ENCODE measurements at places on chromosomes 2 and 18. TPM values are rescaled to one million over a fixed set of nuclear protein-coding genes. Genes with fewer than 3 reads are reported as not detected.

The CD302 gene
- 2.4 TPM for total RNA-seq

The SP140 gene
- total RNA-seq: 100 TPM

The CXCR1 gene
- not detected for total RNA-seq

The AMER3 gene
- total RNA-seq: not detected

The TM4SF20 gene
- total RNA-seq: not detected

The LCT gene
- total RNA-seq: not detected

The GPR55 gene
- 24.4 TPM for total RNA-seq

The TBR1 gene
- 0.32 TPM for total RNA-seq

The FBXO15 gene
- total RNA-seq: not detected

The TEX261 gene
- total RNA-seq: 37.8 TPM

The FHL2 gene
- total RNA-seq: 0.57 TPM

The REG1B gene
- total RNA-seq: not detected

DNA sequence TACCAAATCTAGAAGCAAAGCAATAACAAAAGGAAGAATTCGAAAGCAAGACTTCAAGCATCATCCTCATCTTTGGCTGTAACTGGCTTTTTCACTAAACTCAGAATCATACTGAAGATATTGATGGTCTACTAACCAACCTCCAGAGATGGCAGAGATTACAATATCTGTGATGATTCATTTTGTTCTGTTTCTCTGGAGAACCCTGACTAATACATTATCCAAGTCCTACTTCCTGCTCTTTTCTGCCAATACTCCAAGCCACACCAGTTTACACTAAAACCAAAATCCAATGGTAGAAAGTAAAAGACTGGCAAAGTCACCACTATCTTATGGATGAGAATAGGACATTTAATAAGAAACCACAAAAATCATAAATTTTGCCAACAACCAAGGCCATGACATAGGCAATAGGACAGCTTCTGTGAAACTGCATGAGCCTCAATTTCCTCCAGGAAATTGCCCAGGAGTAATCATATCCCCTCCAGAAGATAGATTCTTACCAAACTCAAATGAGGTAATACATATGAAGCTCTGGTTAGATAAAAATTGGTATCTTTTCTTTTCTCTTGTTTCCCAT lies 159.8 kb downstream of the METTL4 start:
- no peak for DNase-seq

GRCh38 chr2:162126111-162126519 lies 25.9 kb downstream of the GCG start:
- DNase-seq: no peak

- DNase-seq: no peak
These were observed 396.3 kb upstream of the PIK3C3 start for GRCh38 chr18:41558715-41559114.

DNA sequence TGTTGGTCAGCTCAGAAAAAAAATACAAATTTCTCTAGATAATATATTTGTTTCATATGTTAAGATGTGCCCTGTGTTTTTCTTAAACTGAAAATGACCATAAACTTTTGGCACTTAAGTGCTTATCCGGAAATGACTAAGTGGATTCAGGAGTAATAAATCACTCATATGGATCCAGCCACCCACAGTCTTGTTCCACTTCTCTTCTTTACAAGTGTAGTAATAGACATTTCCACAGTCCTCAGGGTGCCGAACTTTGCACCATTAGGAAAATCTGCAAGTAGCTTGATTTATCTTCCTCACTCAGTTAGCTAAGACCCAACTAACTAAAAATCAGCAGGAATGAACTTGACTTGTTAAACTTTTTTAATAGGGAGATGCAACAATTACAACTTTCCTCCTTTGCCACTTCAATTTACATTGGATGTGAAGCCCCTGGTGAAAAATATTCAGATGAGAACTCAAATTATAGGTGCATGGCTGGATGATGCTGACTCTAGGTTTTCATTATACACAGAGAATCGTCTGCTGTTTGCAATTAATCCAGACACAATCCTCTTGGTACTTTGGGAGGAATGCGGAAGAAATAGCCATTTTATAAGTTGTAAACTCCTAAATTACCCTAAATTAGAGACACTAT lies 322.5 kb downstream of the ARHGAP15 start:
- DNase-seq: no peak

- no peak for DNase-seq
These were observed 256.7 kb upstream of the FN1 start for GRCh38 chr2:215692387-215693079.

- no peak for DNase-seq
These were observed 152.2 kb downstream of the HNMT start for GRCh38 chr2:138116456-138116855.

GRCh38 chr2:202635428-202636212 lies 851 bp downstream of the FAM117B start:
- peak; percentile 80 for DNase-seq

GRCh38 chr2:69375494-69376353 lies 11.3 kb downstream of the GFPT1 start:
- DNase-seq: no peak

DNA sequence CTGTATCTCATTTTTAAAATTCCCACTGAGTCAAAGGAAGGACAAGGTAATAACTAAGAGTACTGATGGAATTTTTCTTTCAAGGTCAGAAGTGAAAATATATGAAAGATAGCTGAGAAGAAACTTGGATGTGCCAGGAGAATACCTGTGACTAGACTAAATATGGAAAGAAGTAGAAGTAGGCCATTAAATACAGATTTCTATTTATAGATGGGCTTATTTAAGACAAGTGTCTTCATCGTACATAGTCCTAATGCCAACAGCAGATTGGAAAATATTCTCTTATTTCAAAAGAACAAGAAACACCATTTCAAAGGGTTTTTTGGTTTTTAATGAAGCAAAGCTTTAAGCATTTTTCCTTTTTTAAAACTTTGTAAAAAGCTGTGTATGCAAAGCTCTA lies 22.0 kb downstream of the UGP2 start:
- no peak for DNase-seq

DNA sequence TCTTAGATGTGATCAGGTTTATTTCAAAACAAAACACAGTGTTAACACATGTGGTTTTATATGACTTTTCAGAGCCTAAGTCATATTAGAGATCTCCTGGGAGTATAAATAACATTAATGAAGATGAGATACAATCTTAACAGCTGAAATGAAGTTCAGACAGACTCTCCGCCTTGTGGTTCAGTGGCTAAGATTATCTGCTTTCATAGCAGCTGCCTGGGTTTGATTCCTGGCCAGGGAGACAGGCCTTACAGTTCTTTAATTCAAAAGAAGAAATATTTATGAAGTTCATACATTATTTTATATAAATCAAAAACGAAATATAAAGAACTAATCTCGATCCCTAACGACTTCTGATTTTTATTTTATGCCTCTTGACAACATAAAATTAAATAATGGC lies 35.2 kb upstream of the TTC32 start:
- no peak for DNase-seq

DNA sequence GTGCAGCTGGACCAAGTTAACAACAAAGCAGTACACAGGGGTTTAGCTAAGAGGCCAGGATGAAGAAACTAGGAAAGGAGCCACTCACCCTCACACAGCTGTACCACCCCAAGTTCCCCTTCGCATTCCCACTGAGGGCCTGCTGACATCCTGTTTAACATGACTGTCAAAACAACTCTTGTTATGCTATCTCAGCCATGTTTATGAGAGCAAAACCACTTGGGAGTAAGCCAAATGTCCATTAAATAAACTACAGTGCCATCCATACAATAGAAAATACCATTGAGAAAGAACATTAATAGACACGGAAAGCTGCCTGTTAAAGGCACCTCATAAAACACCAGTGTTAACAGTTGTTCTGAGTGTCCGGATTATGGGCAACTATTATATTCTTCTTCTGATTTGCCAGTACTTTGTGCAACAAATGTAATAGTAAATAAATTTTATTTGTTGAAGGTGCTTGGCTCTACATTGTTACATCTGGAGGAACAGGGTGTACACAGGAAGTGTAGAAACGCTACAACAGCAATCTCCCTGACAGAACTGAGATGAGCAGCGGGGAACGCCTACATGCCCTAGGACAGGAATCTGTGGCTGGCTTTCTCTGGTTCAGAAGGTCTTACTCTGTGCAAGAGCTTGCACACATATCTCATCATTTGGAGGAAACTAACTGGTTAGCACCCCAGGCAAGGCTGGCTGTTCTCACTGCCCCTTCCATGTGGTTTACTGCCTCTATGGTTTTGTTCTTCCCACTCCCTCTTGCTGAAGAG lies 85.6 kb downstream of the EHD3 start:
- DNase-seq: peak; percentile 48

DNA sequence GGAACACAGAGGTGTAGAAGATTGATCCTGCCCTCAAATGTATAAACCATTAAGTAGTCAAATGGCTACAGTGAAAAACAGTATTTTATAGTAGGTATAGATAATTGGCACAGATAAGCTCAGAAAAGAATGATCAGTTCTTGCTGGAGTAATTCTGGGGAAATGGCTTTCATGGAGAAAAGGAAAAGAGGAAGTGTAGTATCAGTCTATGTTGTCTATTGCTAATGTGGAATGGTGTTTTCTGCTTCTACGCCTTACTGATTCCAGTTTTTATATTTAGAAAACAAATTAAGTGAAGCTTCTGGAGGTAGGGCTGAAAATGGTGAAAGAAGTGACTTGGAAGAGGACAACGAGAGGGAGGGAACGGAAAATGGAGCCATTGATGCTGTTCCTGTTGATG lies 22.2 kb downstream of the ZC3H15 start:
- no peak for DNase-seq

DNA sequence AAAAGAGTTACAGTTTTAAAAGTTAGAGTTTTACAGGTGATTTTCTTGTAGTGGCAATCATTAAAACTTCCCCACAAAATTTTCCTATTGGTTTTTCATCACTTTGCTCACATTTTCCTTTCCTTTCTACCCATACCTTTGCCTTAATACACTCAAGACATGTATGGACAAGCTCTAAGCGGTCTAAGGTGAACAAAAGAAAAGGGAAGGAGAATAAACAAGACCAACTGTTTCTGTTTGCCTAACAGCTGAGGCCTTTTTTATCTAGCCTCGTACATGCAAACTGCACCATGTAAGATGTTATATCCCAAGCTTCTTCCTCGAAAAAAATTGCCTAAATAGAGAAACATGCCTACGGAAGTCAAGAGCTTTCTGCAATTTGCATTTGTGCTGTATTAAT lies 33.9 kb upstream of the TBC1D8 start:
- DNase-seq: no peak

- DNase-seq: no peak
These were observed 6.5 kb upstream of the NAPG start for GRCh38 chr18:10519366-10519765.

- no peak for DNase-seq
These were observed 297.1 kb downstream of the CLIP4 start for GRCh38 chr2:29412197-29412925.

All from CD4-positive, CD25-positive, alpha-beta regulatory T cell (primary cell).